ENCODE measurements at places on chromosomes 4 and X.

- no peak for DNase-seq
Measured at GRCh38 chr4:76605099-76605563, 170.1 kb downstream of the SHROOM3 start.

DNA sequence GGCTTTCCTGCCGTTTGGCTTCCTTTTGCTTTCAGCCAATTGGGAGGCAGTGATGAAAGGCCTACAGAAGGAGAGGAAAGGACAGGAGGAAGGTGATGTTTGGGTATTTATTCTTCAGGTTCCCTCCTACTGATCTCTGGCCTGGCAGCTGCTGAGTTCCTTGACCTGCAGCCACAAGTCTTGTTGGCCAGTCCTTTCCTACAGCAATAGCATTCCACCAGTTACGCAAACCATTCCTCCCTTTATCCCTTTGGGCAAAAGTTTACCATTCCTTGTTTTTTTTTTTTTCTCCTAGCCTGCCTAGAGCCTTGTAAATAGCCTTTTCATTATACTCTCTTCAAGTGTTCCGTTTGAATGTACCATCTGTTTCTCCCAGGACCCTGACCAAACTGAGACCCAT, 198.1 kb upstream of the FTHL17 start:
- DNase-seq, result no peak

DNA sequence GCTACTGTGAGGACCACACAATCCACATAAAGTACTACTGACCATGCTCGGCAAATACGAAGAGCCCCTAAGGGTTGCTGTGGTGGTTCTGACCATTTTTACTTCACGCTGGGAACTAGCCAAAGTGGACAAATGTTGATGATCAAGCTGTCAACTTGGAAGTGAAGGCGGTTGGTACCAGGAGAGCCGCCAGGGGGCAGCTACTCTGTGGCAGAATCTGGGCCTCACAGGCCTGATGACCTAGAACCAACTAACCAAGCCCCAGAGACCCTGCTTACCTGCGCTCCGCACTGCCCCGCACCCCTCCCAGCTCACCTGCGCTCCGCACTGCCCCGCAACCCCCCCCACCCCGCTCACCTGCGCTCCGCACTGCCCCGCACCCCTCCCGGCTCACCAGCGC, 5.6 kb downstream of the GAK start:
- no peak for DNase-seq

DNA sequence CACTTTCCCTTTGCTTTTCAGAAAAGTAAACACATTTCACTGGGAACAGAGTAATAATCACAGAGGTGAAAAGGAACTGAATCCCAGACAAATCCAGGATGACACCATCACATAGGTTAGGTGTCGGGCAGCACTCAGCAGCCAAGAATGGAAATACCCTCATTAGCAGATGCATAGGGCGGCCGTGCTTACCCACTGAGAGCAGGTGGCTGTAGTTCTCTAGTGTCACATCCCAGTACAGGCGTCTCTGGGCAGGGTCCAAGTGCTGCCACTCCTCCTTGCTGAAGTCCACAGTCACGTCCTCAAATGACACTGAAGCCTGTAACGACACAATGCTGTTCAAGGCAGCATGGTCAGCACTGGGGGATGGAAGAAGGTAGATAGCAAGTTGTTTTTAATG, 26.9 kb downstream of the ZNF41 start:
- DNase-seq, result no peak

GRCh38 chr4:29131304-29131703, 1588.9 kb upstream of the PCDH7 start:
- no peak for DNase-seq

GRCh38 chr4:56148428-56148827, 199.7 kb downstream of the CEP135 start:
- DNase-seq, result no peak

- DNase-seq, result no peak
Measured at GRCh38 chrX:137930533-137930932, 364.6 kb downstream of the ZIC3 start.

DNA sequence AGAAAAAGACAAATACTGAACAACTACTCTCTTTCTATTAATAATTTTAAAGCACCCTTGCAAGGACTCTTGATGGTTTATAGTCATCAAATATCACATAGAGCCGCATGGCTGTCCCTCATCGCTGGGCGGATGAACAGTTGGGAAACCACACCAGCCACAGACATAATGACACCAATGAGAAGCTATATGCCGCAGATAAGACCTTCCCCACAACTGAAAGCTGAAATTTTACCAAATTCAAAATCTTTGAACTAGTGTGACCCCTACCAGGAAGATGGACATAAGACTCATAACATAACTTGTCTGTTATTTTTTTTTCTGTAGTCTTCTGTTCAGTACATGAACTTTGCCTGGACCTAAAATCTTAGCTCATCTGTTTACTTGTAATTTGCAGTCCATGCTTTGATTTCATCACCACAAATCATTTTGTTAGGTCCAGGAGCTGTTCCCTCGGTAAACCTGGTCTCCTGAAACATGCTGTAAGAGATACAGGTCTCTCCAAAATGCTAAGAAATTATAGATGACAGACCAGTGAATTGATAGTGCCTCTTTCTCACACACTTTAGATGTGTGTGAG, 157.3 kb upstream of the RAPGEF2 start:
- DNase-seq, result no peak
